Stimulated activated CD8-positive, alpha-beta memory T cell treated with anti-CD3 and anti-CD28 coated beads, Interleukin-4, amount 100 ng/mL, for 1 hour (primary cell): ENCODE measurements at places on chromosomes 12 and 14.
A peak's percentile ranks its signal among the peaks of the same experiment; 100 is the strongest.

GRCh38 chr12:109110988-109111495 is 5.3 kb upstream of the ACACB start:
- no peak for DNase-seq

- DNase-seq = peak; percentile 7
Observed at GRCh38 chr12:26971963-26972362, 33.7 kb downstream of the FGFR1OP2 start.

DNA sequence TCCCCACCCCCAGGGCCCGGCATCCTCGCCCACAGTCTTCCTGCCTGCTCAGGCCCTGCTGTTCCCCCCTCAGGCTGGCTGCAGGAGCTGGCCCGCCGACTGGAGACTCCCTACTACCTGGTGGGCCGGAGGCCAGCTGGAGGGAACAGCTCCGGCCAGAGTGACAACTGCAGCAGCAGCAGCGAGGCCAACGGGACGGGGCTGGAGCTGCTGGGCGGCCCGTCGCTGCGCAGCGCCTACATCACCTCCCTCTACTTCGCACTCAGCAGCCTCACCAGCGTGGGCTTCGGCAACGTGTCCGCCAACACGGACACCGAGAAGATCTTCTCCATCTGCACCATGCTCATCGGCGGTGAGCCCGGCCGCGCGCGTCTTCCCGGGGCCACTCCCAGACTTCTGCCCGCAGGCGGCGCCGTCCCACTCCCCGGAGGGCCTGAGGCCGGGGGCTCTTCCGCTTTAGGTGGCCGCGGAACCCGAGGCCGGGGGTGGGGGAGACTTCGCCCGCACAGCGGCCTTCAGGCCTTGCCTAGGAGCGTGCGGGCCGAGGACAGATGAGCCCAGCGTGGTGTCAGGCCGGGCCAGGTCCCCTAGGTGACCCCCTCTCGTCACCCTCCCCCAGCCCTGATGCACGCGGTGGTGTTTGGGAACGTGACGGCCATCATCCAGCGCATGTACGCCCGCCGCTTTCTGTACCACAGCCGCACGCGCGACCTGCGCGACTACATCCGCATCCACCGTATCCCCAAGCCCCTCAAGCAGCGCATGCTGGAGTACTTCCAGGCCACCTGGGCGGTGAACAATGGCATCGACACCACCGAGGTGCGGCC is 10.2 kb downstream of the KCNH3 start:
- DNase-seq = no peak

DNA sequence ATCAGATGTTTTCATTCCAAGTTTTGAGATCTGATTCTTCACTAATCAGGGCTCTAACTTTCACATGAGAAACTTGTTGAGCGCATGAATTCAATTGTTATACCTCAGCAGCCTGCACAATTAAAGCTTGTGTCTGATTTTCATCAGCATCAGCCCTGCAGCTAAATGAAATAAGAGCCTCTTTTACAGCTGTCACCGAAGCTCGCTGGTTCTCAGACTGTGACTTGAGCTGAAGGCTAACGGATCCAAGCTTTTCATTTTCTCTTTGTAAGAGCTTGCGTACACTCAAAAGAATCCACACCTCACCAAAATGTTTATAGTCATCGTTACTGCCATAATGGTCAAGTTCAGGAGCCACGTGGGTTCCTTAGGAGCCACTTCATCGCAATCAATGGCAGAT is 65.5 kb upstream of the BEGAIN start:
- DNase-seq = no peak

- no peak for DNase-seq
Observed at GRCh38 chr12:85713373-85713772, 122.8 kb downstream of the RASSF9 start.

DNA sequence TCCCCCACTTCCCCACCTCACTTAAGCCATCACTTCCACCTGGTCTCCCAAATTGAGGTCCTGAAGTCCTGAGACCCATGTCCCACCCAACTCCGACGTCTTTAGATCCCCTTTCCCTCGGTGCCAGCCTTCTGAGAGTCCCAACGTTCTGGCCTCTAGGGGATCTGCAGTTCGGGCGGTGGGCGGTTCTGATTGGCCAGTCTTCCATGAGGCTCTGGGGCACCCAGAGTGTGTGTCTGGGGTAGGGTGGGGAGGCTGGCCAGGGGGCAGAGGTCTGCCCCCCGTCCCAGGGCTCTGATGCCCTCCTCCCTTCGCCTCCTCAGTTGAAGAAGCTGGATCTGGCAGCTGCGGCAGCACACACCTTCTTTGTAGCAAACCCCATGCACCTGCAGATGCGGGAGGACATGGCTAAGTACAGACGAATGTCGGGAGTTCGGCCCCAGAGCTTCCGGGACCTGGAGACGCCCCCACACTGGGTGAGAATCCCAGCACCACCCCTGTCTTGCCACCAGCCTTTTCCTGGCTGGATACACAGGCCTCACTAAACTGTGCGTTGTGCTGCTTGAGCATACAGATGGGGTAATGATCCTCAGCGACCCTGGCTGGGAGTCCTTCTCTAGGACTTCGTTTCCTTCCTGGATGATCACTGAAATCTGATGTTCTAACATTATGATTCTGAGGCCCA is 1.5 kb downstream of the P3H3 start:
- DNase-seq = no peak

DNA sequence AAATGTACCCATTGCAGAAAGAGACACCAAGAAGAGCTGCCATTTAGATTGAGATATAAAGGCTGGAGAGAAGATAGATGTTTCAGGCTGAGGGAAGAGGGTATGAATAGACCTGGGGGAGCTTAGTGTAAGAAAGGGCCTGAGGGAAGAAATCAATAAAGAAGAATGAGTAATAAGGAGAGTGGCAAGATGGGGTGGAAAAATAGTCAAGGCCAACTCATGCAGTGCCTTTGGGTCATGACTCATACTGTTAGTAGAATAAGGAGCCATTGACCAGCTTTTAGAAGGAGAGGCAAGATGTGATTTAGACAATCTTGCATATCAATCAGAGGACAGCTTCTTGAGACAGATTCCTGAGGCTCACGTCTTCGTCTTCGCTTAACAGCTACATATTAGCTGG is 287.5 kb downstream of the DUSP6 start:
- no peak for DNase-seq

GRCh38 chr12:47020211-47020821 is 59.1 kb upstream of the PCED1B start:
- DNase-seq = no peak

GRCh38 chr14:27236601-27237000 is 638.8 kb upstream of the NOVA1 start:
- DNase-seq = no peak

- DNase-seq = no peak
Observed at GRCh38 chr14:51951656-51952055, 37.7 kb upstream of the RTRAF start.

DNA sequence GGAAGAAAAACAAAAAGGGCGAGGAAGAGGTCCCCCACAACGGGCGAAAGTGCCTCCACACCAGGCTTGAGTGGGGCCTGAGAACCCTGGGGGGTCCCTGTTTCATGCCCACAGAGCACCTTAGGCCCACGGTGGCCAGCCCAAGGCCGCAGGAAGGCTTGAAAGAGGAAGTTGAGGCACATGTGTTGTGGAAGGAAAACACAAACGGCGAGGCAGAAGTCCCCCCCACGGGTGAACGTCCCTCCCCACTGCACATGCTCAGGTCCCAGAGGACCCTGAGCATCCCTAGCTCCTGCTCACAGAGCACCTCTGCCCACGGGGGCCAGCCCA is 371.5 kb downstream of the ALG10 start:
- no peak for DNase-seq

DNA sequence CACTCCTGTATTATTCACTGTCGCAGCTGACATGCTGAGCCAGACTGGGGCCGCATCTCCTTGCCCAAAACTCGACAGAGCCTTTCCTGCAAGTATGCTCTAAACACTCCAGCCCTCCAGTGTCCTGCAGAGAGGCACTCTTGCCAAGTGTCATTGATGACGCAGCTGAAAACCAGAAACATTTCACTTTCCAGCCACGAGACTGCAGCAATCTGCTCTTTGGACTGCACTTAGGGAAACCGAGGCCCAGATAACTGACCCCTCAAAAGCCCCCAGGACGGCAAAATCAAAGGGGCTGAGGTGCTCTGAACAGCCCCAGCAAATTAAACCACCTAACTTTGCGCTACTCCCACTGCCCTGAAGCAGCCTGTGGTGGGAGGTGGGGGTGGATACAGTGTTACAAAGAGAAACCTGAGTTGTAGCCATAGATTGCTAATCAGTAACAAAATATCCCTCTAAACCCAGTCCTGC is 2.6 kb downstream of the CCDC85C start:
- DNase-seq = no peak

- DNase-seq = no peak
Observed at GRCh38 chr12:5305886-5306545, 125.9 kb upstream of the NTF3 start.

DNA sequence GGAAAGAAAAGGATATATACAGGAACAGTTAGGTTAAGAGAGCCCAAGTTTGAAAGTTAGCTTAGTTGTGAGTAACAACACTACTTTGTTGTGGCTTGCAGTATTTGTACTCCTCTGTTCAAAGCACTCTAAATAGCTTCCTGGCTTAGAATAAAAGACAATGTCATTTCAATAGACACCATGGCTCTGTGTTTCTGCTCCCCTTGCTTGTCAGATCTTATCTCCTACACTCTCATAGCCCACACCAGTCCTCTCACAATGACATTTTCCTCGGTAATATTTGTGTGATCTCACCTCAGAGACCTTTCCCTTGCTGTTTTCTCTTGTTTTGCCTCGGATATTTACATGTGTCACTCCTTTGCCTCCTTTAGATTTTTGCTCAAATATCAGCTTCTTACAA is 418.4 kb downstream of the MDGA2 start:
- no peak for DNase-seq
